ENCODE measurements at places on chromosomes 4 and X. TPM values are rescaled to one million over a fixed set of nuclear protein-coding genes. Genes with fewer than 3 reads are reported as not detected.

- no peak for DNase-seq
Measured at GRCh38 chrX:68508799-68509198, 9.9 kb downstream of the YIPF6 start.

- DNase-seq, result no peak
Measured at GRCh38 chr4:67980512-67980911, 17.2 kb upstream of the TMPRSS11A start.

EFHC2 gene
- polyA plus RNA-seq, result 2.2 TPM

- no peak for DNase-seq
Measured at GRCh38 chr4:117001077-117001476, 84.3 kb downstream of the TRAM1L1 start.

DDIT4L gene
- 1.5 TPM for polyA plus RNA-seq

- no peak for DNase-seq
Measured at GRCh38 chr4:88761861-88762523, 64.4 kb upstream of the NAP1L5 start.

GRCh38 chrX:37986893-37987292 lies 19.5 kb upstream of the SYTL5 start:
- no peak for DNase-seq

GRCh38 chr4:165355900-165356300 lies 22.9 kb upstream of the CPE start:
- DNase-seq, result peak; percentile 31

DNA sequence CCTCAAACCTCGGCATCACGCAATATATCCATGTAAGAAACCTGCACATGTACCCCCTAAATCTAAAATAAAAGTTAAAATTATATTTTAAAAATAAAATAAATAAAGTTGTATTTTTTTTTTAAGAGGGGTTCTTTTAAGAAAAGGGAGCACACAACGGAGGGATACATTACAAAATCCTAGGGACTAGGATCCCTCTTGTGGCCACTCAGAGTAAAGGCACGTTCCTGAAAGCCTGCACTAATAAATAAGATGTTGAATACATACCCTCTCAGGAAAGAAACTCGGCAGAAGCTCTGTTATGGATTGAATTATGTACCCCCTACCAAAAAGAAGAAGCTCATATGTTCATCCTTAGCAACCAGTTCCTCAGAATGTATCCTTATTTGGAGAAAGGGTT lies 50.9 kb upstream of the PRDX4 start:
- no peak for DNase-seq
